ENCODE measurements at places on chromosomes 12 and 14.

DNA sequence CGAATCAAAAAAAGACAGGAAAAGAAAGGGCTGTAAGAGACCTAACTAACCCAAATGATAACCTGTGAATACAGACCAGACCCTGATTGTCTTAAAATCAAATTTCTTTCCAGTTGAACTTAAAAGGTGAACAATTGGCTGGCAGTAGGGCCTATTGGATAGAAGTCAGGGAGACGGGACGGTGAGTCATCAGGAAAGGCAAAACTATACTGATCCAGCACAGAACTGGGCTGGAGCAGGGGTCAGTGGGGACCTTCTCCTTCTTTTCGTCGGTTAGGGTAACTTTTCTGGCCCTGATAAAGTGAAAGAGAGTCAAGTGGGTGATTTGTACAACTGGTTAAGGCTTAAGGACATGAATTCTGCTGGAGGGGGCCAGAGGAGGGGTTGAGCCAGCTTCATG, 84.9 kb upstream of the OTX2 start:
- no peak for DNase-seq

DNA sequence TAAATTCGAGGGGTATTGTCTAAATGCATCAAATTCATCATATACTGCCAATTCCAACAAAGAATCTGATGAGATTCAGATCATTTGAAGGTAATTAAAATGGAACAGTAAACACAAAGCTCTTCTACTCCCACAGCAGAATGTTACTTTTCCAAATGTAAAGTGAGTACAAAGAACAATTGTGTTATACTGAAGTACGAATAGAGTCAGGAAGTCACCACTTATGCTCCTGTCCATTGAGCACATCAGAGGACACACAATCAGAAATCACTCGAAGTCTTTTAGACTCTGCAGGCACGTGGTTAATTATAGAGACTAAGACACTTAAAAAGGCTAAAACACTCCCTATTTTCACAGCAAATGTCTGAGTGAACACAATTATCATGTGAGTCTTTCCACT, 388.5 kb upstream of the MIS18BP1 start:
- DNase-seq = peak; percentile 45

- DNase-seq = no peak
Measured at GRCh38 chr14:93533437-93533836, 102.7 kb downstream of the UNC79 start.

DNA sequence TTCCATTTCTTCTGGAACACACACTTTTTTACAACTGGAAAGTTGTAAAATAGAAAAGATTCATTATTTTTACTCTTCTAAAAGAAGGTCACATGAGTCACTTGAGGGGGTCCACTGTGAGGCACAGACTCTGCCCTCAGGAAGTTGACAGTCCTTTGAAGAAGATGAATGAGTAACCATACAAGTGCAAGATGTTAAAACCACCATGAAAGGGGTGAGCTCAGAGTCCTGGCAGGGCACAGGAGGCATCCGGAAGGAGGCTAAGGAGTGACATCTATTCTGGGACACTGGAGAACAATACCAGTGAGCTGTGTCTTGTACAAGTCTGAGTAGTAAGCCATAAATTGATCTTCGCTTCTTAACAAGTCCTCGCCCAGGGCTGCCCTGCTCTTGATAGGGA, 126.0 kb upstream of the FRMD6 start:
- no peak for DNase-seq

DNA sequence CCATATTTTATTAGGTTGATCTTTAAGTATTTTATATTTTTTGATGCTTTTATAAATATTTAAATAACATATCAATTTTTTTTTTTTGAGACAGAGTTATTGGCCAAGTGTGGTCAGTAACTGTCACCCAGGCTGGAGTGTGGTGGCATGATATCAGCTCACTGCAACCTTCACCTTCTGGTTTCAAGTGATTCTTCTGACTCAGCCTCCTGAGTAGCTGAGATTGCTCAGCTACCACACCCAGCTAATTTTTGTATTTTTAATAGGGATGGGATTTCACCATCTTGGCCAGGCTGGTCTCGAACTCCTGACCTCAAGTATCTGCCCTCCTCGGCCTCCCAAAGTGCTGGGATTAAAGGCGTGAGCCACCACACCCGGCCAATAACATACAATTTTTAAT, 71.1 kb downstream of the FUT8 start:
- no peak for DNase-seq

GRCh38 chr12:57146961-57147944, at the start of gene LRP1-AS:
LRP1-AS (minus strand) TSS chr12:57147619.
- no peak for DNase-seq

GRCh38 chr12:64120568-64120967, 101.5 kb downstream of the KICS2 start:
- no peak for DNase-seq

DNA sequence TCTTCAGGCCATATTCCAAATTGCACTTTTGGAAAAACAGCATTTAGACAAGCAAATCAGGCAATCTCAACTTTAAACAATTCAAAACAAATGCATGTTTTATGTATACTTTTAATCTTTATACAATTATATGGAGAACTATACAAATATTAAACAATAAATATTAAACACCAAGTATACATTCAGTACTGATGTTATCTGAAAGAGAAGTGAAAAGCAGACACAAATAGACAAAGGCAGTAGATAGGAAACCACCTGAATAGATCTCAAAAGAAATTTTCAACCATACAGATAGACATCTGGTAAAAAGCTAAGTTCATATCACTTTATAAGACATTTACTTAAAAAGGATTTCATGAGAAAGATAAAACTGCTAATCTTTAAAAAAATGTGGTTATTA, 65.2 kb downstream of the ZC3H14 start:
- no peak for DNase-seq

DNA sequence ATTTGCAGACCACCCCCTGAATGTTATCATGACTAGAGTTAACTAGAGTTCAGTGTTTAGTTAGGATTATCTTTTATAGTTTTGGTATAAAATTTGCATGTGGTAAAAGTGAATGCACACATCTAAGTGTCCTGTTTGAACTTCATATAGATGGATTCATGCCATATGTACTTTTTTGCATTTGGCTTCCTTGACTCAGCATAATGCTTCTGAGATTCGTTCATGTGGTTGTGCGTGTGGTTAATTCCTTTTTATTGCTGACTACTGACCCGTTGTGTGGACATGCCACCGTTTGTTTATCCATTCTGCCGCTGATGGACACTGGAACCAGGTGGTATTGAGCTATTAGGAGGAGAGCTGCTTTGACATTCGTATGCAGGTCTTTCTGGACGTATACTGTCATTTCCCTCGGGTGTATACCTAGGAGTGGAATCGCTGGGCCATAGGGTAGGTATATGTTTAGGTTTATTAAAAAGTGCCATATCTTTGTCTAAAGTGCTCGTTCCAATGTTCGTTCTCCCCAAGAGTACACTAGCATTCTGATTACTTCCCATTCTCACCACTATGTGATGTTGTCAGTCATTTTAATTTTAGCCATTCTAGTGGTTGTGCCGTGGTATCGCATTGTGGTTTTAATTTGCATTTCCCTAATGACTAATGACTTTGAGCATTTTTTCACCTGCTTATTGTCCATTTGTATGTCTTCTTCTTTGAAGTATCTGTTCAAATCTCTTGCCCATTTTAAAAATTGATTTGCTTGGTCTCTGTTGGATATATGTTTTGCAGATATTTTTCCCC, 37.7 kb downstream of the RIN3 start:
- no peak for DNase-seq

DNA sequence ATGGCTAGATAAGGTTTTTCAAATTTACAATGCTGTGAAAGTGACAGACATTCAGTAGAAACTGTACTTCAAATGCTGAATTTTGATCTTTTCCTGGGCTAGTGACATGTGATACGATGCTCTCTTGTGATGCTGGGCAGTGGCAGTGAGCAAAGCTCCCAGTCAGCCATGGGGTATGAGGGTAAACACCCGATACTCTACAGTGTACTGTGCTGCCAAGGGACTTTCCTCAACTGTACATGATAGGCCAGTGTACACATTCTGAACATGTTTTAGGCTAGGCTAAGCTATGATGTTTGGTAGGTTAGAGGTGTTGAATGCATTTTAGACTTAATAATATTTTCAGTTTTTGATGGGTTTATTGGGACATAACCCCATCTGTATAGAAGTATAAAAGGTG, 17.6 kb downstream of the MBIP start:
- no peak for DNase-seq

DNA sequence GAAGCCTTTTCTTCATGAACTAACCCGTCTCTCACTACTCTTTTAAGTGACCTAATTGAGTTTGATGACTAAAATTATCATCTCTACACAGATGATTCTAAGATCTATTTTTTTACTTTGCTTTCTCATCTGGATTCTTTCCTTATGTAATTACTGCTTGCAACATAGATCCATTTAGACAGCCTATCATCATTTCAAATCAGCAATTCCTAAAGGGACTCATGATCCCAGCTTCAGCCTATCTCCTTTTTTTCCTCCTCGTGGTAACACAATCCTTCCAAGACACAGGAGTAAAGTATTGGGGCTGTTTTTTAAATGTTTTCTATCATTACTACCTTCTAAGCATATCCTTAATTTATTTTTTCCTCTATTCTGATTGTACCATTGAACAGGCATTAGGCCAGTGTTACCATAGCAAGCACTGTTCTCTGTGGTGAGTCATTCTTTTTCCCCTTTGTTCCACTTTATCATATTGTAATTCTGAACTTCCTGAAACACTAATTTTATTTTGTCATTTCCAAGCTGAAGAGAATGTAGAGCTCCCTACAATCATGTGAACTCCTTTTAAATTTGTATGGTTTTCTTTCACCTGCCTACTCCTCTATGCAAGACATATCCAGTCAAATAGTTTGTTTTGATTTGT, 190.4 kb upstream of the FAR2 start:
- no peak for DNase-seq

GRCh38 chr12:98817742-98818141, 172.7 kb downstream of the APAF1 start:
- no peak for DNase-seq

- DNase-seq = no peak
Measured at GRCh38 chr12:3923021-3923420, 49.8 kb upstream of the PARP11 start.

DNA sequence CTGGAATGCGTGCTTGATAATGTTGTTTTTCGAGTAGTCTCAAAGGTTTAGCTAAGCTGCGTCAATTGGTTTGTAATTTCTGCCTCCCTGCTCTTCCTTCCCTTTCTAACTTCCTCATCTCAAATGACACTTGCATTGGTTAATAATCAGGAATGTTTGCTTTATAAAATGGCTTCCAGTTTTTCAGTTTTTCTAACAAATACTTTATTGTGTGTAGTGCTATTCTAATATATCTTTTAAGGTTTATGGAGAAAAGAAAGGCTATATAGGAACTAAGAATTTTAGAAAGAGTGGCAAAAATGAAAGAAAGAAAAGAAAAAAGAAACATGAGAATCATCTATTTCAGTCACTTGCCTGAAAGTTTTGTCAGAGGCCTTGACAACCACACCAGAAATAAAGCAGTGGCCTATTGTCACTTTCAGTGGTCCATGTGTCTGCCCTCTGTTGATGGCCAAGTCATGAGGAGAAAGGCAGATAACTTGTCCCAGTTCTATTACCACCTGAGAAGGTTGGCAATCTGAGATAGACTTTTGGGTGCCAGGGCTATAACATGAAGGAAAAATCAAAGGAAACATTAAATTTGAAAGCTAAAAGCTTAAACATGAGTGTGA, 221.9 kb upstream of the KITLG start:
- DNase-seq = no peak

GRCh38 chr14:27367345-27367744, 769.5 kb upstream of the NOVA1 start:
- no peak for DNase-seq

GRCh38 chr12:89033062-89033461, 319.2 kb downstream of the DUSP6 start:
- no peak for DNase-seq

DNA sequence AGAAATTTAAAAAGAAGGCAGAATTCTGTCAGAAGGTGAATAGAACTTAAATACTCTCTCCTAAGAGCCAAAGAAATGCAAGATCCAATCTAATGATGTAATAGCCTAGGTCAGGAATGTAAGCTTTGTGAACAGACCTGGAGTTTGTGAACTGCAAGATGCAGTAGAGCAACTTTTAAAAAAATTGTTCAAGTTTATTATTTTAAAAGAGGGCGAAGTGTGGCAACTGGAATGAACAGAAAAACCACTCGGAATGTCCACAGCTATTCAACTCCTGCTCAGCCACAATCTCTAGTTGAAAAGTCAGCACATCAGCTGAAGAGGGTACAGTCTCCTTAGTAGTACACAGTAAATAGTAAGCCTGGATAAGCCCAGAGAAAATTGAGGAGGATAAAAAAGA, 228.8 kb downstream of the PPFIA2 start:
- no peak for DNase-seq
